Neural crest cell (in vitro differentiated cells): ENCODE measurements at places on chromosomes 6 and 20.

DNA sequence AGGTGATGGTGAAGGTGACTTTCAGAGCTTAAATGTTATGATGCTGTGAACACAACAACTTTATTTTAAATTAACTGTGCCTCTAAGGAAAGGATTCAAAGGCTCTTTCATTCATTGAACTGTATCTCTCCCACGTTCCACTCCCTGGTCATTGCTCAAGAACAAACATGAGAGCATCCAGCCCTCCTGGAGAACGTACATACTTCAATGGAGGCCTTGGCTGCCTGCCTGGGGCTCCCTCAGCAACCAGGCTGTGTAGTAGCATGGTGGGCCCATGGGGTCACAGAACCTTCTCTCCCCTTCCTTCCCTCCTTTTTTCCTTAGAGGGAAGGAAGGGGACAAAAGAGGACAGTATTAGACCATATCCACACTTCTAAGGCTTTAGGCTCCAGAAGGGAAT lies 234.3 kb downstream of the CDC5L start:
- no peak for DNase-seq

- no peak for DNase-seq
Observed at GRCh38 chr6:44185953-44186634, 27.5 kb downstream of the CAPN11 start.

- no peak for DNase-seq
Observed at GRCh38 chr6:75203721-75204120, 2.1 kb downstream of the COL12A1 start.

DNA sequence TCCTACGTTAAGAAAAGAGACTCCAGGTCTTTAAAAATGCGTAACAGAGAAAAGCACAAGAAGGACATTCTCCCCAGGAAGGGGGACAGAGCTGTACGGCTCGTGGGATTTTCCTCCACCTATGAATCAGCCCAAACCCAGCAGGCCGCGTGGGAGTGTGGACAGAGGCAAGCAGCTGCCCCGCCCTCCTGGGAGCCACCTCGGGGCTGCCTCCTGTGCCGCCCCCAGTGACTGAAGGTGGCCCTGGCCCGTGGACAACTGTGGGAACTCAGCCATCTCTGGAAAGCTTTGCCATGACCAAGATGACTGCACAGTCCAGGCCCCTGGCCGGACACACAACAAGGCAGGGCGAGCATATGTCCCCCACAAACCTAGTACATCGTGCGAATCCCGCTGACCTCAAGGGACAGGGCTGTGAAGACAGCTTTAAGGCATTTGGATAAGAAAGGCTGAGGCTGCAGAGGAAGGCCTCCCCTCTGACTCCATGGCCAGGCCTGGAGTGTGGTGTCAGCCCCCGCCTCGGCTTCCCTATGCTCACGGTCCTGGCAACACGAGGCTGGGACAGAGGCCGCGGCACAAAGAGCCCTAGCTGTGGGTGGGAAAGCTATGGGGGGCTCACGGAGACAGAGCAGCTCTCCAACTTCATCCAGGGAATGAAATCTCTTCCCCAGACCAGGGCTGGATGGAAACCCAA lies 26.9 kb downstream of the PXDC1 start:
- no peak for DNase-seq

- DNase-seq, result no peak
Observed at GRCh38 chr6:163715846-163716245, 301.3 kb downstream of the QKI start.

- DNase-seq, result no peak
Observed at GRCh38 chr20:17936761-17937732, 31.5 kb downstream of the SNX5 start.

DNA sequence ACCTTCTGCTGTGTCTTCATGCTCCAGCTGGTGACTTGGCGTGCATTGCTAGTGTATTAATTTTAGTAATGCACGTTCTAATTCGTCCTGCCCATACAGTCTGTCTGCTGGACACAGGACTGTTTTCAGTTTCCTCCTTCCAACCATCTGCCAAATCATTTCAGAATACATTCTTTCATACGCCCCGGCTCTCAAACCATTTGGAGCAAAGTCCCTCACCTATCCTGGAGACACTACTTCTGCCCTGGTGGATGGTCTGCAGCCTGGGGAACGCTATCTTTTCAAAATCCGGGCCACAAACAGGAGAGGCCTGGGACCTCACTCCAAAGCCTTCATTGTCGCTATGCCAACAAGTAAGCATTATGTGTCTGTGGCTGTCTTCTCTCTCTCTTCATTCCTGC lies 60.5 kb downstream of the FNDC1 start:
- DNase-seq, result no peak

DNA sequence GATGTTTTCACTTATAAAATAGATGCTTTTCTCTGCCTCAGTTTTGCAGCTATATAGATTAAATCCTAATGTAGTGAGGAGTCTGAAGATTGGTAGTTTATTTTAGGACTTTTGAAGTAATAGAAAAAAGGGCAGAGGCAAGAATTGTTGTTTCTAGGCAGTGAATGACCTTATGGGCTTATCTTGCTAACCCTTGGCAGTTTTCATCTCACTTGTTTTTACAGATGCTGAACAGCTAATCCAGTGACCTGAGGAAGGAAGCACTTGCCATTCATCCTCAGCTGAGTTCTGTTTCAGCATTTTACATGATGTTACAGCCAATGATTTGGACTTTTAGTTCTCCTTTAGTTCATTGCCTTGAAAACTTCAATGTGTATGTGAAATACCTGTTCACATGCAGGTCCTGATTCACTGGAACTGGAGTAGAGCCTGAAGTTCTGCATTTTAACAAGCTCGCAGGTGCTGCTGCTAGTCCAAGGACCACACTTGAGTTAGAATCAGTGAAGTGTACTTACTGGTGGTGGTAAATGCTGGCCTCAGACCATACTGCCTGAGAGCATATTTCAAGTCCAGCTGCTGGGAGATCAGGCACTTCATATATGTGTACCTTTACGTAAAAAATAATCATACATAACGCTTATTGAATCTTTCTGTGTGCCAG lies 86.9 kb downstream of the TULP4 start:
- no peak for DNase-seq
